ENCODE measurements at places on chromosomes 1 and 21.

- no peak for DNase-seq
Observed at GRCh38 chr1:90305577-90305976, 310.7 kb downstream of the ZNF326 start.

GRCh38 chr21:45089964-45090363, 15.6 kb downstream of the ADARB1 start:
- no peak for DNase-seq

- no peak for DNase-seq
Observed at GRCh38 chr1:31437433-31438037, 24.5 kb downstream of the SERINC2 start.

GRCh38 chr1:163747855-163748254, 426.1 kb downstream of the NUF2 start:
- no peak for DNase-seq

DNA sequence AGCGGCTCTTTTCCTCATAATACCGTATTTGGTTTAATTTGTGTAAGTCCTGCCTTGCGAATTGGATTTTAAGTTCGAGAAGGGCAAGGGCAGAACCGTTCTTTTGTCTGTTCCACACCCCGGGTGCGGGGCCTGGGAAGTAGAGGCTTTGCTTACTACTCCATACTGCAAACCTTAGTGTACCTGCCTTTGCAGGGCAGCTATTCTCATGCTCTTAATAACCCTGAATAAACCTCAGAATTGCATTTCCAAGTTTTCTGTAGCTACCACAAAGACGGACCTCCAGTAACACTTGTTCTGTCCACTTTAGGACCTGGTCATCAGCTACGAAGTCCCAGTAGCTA, 657 bp upstream of the HNRNPU start:
- no peak for DNase-seq

DNA sequence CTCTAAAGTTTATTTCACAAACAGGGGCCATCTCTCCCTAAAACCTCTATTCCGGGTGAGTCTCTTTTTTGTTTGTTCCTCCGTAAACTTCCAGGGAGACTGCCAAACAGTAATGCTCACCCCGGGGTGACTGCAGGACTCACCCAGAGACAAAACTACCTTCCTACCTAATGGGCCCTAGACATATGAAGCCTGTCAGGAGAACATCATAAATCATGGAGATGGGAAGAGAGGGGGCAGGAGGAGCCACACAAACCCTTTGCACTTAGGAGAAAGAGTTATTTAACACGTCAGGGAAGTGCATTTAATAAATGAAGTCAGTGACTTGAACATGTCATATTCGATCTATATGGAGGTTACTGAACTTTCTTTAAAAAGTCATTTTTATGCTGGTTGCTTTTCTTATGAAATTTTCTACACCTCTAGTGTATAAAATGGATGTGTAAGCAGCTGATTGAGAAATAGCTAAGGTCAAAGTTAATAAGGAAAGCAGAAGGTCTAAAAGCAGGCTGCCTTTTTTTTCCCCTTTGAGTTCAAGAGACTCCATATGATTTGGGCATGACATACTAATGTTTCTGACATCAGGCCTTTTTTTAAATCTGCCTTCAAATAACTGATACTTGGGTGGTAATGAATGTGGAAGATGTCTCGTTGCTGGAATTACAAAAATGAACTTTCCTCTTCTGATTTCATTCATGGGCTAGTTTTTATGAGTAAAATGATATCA, 286.9 kb upstream of the USP25 start:
- no peak for DNase-seq
